ENCODE measurements at places on chromosomes 2 and 18.

DNA sequence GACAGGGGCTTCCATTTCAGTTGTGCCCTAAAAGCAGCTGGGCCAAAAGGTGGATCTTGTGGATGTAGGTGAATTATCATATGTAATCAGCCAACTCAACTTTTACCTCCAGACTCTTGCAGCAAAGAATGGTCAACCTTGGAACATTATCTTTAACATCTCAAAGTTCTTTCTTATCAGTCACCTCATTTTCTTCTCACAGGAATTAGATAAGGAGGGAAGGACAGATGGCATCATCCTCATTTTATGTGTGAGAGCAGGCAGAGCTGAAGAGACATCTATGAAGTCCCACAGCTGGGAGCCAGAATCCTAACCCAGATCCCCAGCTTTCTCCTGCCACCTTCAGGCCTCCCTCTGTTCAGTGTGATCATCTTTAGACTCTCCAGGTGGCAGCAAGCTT is 182.1 kb downstream of the MGAT5 start:
- DNase-seq = no peak

GRCh38 chr18:46068763-46069162 is 3.3 kb downstream of the PSTPIP2 start:
- DNase-seq = no peak

DNA sequence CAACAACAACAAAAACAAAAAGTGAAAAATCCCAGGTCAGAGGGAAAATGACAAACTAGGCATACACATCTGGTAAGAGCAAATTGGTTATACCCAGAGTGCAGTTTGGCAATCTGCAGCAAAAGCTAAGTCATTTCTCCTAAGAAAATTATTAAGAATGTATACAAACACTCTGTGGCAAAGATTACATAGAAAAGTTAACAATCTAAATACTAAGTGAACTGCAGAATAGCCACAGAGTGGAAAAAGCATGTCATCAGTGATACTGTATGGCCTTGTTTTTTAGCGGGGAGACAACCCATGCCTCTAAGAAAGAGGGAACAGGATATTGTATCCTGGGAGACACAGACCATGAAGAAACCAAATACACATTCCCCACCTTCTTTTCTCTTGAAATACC is 136.0 kb upstream of the ITGB6 start:
- DNase-seq = no peak

GRCh38 chr18:13099113-13099512 is 108.0 kb downstream of the CEP192 start:
- no peak for DNase-seq

DNA sequence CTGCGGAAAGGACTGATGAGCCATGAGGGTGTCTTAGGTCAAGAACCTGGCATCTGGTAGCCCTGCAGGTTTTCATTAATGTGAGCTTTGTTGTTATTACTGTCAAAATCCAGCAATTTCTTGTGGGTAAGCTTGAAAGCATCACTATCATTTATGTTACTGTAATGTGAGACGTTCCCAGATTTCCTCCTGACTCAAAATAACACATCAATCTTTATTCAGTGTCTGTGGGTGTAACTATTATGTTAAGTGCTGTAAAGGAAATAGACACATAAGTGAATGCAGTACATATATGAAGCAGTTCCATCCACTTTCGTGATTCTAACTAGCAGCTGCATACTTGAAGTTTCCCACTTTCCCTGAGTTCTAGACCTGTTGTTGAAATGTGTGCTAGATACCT is 89.8 kb downstream of the FHOD3 start:
- no peak for DNase-seq

DNA sequence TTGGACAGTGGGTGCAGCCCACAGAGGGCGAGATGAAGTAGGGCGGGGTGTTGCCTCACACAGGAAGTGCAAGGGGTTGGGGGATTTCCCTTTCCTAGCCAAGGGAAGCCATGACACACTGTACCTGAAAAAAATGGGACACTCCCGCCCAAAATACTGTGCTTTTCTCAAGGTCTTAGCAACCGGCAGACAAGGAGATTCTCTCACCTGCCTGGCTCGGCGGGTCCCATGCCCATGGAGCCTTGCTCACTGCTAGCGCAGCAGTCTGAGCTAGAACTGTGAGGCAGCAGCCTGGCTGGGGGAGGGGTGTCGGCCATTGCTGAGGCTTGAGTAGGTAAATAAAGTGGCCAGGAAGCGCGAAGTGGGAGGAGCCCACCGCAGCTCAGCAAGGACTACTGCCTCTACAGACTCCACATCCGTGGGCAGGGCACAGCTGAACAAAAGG is 244.7 kb downstream of the NBAS start:
- peak; percentile 64 for DNase-seq

DNA sequence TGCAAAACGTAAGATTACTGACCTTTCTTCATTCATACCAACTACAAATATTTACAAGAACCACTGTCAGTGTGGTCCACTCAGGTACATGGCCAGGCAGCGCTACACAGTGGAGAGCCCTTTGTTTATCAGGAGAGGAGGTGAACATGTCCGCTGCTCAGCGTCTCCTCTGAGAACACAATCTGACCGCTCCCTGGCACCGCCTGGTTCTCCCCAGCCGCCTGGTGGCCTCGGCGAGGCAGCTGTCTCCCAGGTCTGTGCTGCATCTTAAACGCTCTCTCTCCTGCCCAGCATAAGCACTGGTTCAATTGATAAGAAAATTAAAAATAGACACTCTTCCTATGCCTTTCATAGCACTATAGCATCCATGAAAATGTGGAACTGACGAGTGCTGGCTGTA is 146.8 kb upstream of the PXDN start:
- DNase-seq = no peak

DNA sequence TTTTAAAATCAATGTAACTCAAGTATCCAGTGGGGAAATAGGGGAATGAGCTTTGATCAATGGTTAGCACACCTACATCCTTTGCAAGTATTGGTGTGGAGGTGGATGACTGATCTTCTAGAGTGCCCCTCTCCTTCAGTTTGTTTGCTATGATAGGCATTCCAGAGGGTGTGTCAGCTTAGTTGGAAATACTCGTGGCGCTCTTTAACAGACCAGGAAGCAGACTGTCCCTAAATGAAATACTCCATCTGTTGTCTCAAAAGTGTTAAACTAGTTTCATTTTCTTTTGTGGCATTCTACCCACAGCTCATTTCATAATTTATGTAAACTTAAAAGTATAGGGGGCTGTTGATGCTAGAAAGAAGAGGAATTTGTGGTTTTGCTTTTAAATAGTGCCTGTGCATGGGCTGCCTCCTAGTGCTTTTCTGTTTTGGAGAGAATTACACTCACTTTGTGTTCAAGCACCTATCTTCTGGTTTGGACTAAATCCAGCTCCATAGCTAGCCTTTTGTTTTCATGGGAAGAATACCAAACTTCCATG is 66.2 kb downstream of the STAT1 start:
- DNase-seq = no peak

- no peak for DNase-seq
Observed at GRCh38 chr2:159438720-159439353, 152.3 kb upstream of the WDSUB1 start.

GRCh38 chr2:45929674-45930395 is 278.4 kb downstream of the PRKCE start:
- no peak for DNase-seq

DNA sequence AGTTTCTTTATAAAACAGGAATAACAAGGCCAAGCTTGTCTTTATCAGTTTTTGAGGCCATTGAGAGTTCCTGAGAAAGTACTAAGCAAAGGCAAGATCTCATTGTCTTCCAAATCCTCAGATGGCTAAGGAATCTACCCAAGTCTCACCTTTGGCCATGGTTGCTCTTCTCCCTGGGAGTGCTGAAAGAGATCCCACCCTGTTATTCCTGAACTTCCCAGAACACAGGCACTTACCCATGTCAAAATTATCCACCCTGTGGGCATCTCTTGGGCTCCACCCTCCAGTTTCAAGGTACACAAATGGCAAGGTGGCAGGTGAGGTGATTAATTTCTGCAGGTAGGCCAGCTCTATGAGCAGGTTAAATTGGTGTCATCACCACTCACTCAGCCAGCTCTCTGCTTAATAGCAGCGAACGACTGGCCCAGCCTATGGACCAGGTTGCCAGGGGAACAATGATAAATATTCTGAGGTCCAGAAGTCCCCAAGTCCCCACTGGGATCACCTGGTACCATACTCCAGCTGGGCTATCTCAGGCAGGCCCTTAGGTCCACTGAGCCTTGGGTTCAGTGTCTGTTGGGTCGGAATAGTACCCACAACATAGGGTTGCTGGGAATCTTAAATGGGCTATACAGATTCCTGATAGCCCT is 2.3 kb upstream of the SPRED2 start:
- no peak for DNase-seq

DNA sequence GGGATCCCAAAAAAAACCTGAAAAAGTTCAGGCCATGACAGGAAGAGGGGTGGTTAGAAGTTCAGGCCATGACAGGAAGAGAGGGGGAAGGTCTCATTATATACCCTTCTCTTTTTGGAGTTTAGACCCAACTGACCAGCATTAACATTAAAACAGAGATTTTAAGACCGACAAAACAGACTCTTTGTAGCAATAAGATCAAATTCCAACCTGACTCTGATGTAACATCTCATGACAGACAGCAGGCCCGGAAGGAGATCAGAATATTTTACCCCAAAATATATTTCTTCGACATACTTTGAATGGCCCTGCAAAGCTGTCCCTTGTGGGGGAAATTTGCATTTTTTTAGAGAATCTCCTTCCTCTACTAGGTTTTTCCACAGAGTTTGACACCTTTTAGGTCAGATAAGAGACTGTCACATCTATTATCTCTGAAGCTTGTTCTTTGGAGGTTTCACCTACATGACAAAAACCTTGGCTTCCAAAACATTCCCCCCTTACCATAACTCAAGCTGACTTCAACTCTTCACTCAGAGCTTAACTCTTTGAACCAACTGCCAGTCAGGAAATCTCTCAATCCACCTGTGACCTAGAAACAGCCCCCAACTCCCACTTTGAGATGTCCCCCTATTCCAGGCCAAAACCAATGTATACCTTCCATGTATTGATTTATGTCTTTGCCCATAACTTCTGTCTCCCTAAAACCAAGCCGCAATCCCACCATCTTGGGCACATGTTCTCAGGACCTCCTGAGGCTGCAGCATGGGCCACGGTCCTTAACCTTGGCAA is 51.0 kb upstream of the B3GNT2 start:
- no peak for DNase-seq

DNA sequence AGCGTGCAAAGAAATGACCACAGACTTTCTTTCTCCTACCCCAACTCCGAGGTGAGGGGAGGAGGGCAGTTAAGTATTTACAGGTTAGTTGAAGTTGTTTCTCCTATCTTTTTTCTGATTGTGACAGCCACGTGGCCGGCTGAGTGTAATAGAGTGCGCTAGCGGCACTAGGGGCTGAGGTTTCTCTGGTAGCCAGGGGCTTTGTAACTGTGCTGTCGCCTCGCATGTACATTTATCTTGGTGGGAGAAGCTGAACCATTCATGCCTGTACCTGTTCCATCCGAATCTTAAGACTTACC is 214.1 kb upstream of the STON1 start:
- DNase-seq = no peak

- DNase-seq = no peak
Observed at GRCh38 chr2:230900336-230900995, 24.6 kb downstream of the GPR55 start.

DNA sequence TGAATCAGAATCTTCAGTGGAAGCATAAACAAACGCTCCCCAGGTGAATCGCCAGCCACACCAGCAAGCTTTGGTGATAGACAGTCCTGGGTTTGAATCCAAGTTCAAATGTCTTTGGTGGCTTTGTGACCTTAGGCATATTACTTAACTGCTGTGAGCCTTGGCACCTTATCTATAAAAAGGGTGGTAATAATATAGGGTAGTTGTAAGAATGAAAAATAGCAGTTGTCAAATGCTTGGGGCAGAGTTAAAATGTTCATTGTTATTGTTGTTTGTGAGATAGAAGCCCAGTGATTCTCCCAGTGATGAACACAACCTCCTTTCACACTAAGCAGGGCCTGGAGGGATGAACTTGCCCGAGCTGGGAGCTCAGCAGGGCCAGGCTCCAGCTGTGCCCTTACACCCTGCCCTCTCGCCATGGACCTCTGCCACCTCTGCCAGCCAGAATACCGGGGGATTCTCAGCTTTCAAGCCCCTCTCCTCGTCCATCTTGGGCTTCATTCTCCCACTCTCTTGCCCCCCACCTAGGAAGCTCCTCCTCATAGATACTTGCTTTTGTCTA is 6.1 kb upstream of the TMBIM1 start:
- no peak for DNase-seq

GRCh38 chr2:182817558-182817957 is 48.9 kb downstream of the FRZB start:
- no peak for DNase-seq

DNA sequence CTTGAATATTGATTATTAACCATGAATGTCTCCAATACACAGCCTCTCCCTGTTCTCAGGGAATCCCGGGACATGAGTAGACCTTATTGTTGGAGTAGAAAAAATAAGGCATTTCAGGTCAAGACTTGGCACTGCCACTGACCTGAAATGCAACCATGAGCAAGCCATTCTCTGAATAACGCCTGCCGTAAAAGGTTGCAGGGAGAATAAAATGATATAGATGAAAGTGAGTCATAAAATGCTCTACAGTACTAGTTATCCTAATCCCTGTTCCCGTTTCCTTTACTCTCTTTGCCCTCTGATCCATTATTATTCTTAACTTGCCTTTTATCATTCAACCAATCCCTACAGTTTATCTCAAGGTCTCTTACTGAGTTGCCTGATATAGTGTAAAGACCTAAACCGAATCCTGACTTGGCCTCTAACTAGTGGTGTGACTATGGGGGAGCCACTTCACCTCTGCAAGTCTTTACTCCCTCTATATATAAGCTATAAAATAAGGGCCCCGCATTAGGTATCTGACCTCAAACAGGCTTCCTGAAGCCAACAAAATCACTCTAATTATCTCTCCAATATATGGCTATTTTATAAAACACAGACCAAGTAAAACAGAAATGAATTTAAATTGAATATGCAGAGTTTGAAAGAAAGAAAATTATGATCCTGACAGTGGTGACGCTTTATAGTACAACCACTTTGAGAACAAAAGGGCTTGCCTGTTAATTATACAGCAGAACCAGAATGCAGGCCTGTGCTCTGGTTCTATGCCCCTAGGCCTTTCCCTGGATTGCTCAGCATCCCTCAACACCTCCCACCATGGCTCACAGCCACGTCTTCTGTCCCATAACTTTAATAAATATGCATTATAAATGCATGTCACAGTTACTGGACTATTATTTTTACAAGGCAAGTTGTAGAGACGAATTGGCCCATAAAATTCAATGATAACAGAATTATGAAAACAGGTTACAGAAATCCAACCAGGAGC is 183.1 kb downstream of the STK39 start:
- DNase-seq = no peak
